ENCODE measurements at places on chromosomes 7 and 10.
A peak's percentile ranks its signal among the peaks of the same experiment; 100 is the strongest.

DNA sequence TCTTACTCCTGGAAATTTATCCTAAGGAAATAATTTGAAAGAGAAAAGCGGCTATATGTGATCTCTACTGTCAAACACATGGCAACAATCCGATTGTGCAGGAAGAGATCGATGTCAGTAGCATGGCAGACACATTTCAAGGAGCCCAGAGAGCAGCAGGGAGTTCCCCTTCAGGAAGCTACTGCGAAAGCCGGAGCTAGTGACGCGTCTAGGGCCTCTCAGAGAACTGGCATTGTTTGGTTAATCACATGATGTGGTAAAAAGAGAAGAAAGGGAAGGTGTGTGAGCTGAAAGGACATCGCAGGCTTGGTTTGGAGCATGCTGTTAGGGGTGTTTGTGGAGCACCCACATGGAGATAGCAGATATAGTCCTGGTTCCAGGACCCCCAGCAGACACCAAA, 74.9 kb downstream of the BEND7 start:
- peak; percentile 25 for DNase-seq

DNA sequence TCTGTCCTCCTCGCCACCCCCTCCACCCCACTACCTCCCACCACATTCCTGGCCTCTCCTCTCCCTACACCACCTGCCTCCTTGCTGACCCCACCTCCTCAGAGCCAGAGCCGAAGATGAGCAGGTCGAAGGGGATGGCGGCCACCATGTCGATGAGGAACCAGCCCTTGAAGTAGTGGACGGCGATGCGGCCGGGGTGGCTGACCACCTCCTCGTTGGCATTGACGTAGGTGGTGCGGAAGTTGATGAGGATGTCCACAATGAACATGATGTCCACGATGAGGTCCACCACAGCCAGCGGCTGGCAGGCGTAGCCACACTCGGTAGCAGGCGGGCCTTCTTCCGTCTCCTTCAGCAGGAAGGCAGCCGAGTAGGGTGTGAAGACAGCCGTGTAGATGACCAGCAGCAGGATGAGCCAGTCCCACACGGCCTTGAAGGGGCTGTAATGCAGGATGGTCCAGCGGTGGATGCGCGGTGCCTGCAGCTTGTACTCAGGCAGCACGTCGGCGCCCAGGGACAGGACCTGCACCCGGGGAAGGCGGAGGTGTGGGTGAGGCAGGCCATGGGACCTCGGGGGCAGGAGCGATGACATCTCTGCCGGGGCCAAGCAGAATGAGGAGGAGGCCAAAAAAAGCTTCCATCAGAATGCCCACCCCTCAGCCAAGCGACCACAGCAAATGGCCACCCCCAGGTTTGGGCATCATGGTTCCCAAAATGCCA, 25.6 kb downstream of the KCNH2 start:
- DNase-seq, result no peak

GRCh38 chr7:107234436-107234835, 65.6 kb downstream of the HBP1 start:
- DNase-seq, result no peak

GRCh38 chr7:24597014-24597413, 23.8 kb downstream of the PALS2 start:
- peak; percentile 43 for DNase-seq

DNA sequence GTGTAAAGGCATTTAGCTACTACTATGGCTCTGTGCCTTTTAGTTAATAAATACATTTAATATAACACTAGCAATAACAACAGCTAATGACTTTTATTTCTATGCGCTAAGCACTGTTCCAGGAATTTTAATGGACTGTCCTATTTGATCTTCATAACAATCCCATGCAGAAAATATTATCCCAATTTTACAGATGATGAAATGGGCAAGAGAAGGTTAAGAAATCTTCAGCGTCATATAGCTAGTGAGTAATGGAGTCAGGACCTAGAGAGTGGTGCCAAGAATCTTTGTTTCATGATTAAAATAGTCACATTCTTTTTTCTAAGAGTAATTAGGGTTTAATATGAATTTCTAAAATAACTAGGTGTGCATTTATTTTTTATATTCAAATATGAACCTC, 32.4 kb downstream of the ACTA2 start:
- DNase-seq, result no peak

DNA sequence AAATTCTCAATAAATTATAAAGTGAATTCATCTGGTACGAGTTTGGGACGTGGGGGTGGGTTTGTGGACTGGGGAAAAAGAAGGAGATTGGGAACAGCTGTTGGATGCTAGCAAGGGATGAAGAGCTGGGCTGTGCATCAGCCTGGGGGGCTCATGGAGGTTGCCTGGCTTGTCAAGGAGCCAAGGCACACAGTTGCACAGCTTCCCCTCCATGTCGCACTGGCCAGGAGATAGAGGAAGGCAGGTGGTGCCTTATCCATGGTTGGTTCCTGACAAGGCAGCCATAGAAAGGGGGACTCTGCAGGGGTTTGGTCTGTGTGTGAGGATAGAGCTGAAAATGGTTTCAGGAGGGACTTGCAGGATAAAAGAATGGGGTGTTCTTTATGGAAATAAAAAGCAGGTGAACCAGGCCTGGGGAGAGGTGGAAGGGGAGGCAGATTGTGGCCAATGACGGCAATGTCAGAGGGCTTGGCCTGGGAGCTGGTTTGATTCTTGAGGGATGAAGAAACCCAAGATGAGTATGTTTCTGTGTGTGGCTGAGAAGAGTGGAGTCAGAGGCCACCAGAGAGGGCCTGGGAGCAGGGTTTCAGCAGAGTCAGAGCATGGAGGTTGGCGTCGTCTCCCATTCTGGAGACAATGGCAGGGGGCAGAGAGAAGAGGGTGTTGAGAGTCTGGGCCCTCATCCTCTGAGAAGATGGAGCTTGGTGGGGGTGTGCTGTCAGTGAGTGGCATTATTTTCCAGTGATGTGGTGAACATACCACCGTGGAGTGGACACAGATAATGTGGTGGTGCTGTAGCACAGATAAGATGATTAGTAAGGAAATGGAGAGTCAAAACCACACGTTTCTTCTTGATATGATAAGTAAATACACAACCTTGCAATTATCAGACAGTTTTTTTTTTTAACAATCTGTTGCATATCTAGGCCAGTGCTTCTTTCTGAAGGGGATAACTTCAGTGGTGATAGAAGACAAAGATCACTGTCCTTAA, 108.2 kb downstream of the PTPN20 start:
- DNase-seq, result no peak

GRCh38 chr10:88525371-88526069, 57.6 kb downstream of the RNLS start:
- DNase-seq, result no peak

DNA sequence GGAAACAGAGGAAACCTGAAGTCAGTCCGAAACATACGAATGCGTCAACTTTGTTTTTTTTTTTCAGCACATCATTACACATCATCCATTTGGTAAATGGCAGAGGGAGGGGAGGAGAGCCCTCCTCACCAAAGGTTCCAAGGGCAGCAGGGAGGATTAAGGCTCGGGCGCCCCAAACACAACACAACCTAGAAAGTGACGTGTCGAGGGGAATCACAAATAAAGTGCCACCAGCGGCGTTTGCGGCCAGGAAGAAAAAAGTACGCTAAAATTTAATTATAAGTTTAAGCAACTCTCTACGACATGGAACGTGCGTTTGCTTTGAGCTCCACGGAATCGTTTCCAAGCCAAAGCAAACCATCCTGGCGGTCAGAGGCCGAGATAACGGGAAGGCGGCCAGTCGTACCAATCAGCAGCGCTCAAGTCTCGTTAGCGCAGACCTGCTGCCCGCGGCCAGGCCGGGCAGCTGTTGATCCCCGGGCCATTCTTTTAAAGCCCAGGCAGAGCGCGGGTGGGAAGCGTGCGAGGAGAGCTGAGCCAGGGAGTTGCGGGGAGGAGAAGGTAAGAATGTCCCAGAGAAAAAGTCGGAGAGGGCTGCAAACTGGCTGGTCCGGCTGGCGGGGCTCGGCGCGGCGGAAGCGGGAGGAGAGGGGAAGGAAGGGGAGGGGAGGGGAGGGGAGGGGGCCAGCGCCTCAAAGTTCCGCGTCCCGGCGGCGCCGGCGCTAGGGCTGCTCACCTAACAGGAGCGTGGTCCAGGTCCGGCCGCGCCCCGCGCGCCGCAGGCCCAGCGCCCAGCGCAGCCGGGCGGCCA, 719 bp downstream of the DPY19L1 start:
- peak; percentile 51 for DNase-seq

DNA sequence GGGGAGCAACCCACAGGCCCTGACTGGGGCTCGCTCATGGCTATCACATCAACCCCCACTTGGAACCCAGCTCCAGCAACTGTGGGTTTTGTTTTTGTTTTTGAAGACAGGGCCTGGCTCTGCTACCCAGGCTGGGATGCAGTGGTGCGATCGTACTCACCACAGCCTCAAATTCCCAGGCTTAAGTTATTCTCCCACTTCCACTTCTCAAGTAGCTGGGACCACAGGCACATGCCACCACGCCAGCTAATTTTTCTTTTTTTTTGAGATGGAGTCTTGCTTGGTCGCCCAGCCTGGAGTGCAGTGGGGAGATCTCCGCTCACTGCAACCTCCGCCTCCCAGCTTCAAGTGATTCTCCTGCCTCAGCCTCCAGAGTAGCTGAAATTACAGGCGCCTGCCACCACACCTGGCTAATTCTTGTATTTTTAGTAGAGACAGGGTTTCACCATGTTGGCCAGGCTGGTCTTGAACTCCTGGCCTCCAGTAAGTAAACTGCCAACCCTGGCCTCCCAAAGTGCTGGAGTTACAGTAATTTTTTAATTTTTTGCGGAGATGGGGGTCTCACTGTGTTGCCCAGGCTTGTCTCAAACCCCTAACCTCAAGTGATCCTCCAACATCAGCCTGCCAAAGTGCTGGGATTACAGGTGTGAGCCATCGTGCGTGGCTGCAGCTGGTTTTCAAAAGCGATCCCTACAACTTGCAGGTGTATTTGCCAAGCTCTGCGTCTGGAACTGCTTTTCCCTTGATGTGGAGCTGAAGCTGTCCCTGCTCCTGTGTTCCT, 228.7 kb downstream of the SKIDA1 start:
- no peak for DNase-seq

GRCh38 chr7:37440738-37441385, 7.8 kb downstream of the ELMO1 start:
- DNase-seq, result peak; percentile 73

- no peak for DNase-seq
Measured at GRCh38 chr7:96822824-96823223, 113.2 kb upstream of the SEM1 start.

GRCh38 chr7:20206104-20206896, 10.9 kb downstream of the MACC1 start:
- no peak for DNase-seq

DNA sequence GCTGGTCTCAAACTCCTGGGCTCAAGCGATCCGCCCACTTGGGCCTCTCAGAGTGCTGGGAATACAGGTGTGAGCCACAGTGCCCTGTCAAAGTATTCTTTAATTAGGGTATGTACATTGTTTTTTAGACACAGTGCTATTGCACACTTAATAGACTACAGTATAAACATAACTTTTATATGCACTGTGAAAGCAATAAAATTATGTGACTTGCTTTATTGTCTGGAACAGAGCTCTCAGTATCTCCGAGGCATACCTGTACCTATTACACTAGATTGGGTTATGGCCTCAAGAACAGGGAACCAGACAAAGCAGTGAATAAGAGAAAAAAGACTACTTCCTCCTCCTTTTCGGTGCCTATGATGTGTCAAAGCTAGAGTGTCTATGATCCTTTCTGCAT, 13.1 kb downstream of the ATOH7 start:
- no peak for DNase-seq

DNA sequence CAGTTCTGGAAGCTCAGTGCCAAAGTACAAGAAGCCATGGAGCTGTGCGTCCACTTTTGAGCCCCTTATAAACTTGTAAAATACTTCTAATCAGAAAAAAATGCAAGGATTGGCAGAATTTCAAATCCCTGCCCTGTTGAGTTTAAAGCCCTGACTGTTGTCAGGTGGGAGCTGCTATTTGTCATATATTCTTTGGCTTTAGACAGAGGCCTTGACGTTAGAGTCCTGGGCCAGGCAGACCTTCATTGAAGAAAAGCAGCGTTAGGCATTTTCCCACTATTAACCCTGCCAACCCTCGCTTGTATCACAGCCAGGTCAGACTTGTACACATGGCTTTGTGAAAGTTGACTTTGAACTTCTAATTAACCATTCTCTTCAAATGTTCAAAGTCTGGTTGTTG, 155.4 kb downstream of the TWIST1 start:
- no peak for DNase-seq

DNA sequence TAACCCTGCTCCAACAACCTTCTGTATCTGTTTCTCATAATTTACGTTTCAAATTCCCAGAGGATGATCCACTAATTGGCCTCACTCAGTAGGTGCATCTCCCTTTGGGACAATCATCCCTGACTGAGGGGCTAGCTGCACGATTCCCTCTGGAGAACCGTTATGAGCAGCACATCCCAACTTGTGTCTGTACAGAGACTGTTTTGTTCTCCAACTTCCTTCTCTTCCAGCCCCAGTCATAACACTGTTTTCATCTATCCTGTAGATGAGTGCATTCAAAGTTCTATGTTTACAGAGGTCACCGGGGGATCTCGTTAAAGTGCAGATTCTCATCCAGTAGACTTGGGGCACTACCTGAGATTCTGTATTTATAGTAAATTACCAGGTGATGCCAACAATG, 187.2 kb downstream of the REEP3 start:
- DNase-seq, result no peak

GRCh38 chr10:102230264-102230860, 4.3 kb downstream of the ELOVL3 start:
- DNase-seq, result peak; percentile 34

DNA sequence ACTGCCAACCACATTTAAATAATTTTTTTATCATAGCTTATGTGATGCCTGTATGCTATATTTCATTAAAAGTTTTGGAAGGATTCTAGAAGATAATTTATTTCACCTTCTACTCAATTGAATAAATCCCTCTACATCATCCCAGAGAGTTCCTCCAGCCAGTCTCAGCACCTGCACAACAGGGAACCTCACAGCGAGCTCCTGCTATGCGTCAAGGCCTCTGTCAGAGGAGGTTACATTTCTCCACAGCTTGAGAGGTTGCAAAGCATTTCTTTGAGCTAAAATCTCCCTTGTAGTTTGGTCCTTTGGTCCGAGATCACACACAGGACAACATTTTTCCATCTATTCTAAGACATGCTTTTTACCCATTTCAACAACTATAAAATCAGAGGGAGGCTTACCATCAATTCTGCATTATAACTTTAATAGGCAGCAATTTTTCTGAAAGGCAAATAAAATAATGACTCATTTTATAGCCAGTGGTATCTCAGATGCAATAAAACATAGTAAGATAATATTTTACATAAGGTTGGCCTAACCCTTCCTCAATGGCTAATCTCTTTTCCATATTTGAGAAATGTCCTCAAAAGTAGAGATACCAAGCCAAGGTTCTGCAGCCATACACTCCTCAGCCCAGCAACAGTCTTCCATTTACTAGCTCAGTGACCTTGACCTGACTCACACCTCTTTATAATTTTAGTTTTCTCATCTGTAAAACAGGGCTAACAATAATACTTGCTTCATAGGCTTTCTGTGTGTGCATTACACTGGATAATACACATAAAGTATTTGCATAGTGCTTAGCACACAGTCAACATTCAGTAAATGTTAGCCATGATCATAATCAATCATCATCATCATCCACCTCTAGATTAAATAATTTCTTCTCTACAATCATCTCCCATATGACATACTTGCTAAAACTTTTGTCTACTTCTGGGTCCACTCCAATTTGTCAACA, 68.8 kb downstream of the DOCK4 start:
- DNase-seq, result no peak

- DNase-seq, result no peak
Measured at GRCh38 chr7:99557196-99557607, 1.2 kb upstream of the ZNF655 start.
